Stimulated activated CD4-positive, alpha-beta T cell treated with anti-CD3 and anti-CD28 coated beads, Interleukin-1b, Interleukin-23, amount 100 ng/mL, for 1 hour (primary cell): ENCODE measurements at places on chromosomes 2 and 18.

DNA sequence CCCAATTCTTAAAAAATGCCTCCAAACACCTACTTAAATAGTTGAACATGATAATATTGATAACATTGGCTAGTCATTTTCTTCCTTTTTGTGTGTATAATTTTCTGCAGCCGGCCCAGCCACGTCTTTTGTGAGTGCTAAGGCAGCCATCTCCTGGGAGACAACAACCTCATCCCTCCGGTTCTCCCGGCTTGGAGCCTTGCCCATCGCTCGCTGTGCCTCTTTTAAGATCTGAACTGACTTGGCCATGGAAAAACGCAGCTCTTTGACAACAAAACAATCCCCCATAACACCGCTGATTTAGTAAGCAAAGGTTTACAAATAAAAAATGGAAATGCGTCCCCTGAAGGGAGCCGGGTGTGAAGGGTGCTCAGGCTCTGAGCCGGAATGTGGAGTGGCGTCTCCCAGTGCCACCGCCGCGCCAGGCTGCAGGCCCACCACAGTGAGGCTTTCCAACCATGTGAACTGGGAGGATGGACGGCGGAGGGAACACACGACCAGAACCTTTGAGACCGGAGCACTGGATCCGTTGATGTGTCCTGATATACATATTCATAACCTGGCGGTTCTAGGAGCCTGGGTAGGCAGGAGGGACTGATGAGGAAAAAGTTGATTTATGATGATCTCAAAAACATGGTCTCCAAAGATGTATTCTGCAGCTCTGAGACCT lies 87.4 kb downstream of the SMIM21 start:
- no peak for DNase-seq

DNA sequence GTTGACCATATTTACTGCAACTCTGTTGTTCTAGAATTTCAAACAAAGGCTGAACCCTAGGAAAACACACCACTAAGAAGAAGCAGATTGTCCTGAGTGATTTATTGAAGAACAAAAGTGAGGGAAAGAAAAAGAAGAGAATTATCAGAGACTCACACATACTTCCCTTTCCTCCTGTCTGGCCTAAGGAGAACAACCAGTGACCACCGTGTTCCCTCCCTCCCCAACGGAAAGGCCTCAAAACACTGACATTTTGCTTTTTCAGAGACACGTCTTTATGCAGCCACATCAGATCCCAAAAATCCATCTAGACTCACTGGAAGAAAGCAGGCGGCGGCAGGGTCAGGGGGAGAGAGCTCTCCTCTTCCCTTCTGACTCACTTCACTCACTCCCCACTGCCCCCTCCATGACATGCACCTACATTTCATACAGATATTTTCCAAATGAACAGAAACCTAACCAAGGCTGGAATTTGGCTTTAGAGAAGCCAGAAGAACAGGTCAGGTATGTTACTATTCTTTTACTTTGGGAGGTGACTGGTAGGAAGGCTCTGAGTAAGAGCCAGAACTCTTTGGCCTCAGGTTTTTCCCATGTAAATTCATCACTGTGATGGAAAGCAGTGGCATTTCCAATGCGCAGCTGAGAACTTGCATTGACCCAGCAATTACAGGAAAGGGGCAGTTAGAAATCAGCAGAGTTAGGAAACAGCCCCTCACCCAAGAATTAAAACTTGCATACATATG lies 169.9 kb downstream of the BCL11A start:
- no peak for DNase-seq

DNA sequence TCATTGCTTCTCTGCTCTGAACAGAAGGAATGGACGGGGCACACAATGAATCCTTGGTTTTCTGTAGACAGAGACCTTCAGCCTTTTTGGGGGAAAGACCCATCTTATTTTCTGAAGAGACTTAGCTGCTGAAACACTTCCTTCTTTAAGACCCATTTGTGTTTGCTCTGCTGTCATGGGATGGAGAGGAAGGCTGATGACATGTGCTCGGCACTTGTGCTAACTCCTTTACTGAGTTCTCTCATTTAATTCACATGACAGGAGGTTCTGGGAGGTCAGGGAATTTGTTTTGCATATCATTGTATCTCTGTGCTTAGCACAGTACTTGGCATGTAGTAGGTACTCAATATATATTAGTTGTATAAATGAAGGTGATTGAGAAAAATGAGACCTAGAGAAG lies 39.0 kb downstream of the OXER1 start:
- no peak for DNase-seq

DNA sequence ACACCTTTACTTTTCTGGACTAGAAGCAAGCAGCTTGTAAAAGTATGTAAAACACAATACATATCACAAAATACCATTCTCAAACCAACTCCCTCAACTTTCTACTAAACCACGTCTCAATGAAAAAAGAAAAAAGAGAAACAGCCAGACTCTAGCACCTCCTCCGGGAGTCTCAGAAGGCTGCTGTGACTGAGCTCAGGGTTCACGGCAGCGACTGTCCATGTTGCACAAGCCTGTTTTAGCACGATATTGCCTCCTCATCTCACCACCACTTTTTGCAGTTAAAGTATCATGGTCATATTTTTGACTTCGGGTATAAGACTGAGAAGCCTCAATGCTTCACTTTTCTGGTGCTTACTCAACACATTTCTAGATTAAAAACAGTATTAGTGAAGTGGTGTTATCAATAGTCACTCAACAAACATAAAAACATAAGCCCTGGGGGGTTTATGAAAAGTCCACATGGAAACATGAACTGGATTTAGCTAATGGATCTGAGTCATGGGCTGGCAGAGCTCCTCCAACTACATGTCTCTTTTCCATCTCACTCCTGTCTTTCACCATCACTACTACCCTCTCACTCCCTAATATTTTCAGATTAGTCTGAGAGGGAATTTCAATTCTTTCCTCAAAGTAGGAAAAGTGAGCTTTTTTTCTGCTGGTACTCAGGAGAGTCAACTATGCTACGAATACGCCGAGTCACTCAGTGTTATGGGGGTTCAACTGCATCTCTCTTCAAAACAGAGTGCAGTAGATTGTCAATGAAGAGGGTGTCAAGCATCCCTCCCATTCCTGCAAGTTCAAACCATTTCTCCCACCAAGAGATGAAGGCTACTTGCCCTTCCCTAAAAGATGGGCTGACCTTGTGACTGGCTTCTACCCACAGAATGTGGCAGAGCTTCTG lies 113.7 kb downstream of the OSR1 start:
- DNase-seq: no peak

DNA sequence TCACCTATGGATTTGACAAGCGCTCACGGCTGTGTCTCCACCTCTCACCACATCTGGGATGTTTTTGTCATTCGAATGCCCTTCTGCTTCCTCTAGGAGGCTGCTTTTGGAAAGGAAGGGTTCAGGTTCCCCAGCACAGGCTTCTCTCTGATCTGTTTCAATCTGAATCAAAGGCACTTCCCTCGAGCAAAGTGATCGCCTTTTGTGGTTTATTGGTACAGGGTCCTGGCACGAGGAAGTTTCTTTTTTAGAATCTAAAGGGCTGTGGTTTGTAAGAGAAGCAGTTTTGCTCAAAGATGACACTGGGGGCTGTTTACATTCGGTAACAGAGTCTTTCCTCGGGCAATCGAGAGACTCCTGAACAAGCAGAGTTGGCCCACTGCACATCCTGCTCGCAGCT lies 145.0 kb downstream of the DAW1 start:
- no peak for DNase-seq

DNA sequence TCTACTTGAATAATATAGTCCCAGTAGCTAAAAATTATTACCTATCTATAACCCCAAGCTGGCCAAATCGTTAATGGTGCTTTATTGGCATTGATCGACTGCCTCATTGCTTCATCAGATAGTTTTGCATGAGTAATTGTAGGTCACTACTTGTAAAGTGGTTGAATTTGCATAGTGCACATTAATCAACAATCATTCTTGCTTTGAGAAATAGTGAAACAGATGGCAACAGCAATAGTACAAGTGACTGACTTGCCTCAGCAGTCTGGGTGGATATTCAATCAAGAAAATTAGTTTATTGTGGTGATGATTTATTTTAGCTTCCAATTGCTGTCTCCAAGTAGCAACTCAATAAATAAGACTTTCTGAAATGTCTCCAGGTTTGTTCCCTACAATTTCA lies 117.8 kb upstream of the NRXN1 start:
- DNase-seq: no peak

- no peak for DNase-seq
Measured at GRCh38 chr2:103526757-103527156, 764.9 kb downstream of the TMEM182 start.

DNA sequence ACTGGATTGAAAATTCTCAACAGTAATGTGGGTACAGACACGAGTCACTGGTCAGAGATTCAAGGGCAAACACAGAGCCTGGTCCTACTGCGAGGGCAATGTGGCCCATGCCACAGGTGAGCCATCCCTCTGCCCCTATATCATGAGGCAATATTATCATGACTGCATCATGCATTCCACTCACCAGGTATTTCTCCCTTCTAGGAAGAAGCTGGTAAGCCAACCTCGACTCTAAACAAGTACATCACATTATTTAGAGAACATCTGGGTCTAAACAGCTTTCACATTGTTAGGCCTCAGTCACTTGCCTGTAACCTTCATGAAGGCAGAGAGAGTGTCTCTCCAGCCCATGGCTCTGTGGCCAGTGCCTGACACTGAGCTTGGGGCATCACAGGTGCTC lies 14.6 kb upstream of the RPL31 start:
- DNase-seq: no peak

DNA sequence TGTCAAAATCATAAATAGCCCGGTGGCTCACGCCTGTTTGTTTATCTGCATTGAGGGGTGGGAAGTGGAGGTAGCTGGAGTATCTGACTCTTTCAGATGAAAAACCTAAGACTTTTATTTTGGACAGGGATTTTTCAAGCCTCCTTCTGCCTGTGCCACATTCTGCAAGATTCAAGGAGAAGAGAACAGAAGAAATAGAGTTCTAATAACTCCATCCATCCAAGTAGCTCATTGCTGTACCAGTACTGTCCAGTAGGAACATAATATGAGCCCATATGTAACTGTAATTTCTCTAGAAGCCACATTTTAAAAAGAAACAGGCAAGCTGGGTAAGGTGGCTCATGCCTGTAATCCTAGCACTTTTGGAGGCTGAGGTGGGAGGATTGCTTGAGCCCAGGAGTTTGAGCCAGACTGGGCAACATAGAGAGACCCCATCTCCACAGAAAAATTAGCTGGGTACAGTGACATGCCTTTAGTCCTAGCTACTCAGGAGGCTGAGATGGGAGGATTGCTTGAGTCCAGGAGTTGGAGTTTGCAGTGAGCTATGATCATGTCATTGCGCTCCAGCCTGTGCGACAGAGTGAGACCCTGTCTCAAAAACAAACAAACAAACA lies 35.4 kb upstream of the NT5DC4 start:
- DNase-seq: no peak

DNA sequence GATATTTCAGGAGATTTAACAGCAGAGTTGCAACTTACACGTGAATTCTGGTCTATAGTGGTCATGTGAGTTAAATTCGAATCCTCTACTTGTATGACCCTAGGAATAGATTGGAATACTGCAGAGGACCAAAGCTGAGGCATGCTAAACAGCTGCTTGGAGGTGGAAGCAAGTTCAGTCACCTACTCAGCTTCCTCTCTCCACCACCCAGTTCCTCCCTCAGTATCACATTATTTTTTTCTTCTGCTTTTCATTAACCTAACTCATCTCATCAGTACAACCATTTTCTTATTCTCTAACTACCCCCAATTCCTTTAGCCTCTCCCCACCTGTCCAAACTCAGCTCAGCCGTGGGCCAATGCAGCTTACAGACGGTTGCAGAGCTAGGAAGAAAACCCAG lies 385.5 kb downstream of the SETBP1 start:
- DNase-seq: no peak

DNA sequence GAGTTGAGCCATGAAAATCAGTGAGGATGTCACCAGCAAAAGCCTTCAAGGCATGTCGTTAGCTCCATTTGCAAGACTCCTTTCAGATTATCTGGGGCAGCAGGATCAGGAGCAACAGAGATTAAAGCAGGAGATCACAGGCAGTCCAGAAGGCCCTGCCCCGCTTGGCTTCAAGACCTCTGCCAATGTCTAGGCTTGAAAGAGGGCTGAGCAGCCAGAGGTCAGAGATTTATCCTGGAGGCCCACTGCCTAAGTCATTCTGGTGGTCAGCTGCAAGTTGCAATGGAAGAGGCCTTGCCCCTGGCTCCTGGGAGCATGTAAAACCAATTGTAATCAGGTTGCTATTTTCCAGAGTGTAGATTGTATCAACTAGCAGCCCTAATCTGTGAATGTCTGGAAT lies 416.5 kb downstream of the BCL11A start:
- DNase-seq: no peak

DNA sequence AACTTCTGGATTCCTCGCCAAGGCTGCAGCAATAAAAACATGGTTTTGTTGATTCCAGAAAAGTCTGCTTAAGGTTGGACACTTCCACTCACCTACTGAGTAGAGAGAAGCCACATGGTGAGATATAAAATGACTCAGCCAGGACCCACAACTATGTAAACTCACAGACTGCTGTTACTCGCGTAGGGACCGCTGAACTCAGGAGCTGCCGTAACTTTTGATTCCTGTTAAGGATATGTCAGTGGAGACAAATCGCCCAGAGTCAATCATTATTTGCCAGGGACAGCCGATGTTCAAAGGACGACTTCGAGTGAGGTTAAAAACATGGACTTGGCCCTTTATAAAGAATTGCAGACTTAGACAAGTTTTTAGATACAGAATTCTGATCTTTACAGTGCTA lies 25.6 kb downstream of the CYB5A start:
- no peak for DNase-seq

DNA sequence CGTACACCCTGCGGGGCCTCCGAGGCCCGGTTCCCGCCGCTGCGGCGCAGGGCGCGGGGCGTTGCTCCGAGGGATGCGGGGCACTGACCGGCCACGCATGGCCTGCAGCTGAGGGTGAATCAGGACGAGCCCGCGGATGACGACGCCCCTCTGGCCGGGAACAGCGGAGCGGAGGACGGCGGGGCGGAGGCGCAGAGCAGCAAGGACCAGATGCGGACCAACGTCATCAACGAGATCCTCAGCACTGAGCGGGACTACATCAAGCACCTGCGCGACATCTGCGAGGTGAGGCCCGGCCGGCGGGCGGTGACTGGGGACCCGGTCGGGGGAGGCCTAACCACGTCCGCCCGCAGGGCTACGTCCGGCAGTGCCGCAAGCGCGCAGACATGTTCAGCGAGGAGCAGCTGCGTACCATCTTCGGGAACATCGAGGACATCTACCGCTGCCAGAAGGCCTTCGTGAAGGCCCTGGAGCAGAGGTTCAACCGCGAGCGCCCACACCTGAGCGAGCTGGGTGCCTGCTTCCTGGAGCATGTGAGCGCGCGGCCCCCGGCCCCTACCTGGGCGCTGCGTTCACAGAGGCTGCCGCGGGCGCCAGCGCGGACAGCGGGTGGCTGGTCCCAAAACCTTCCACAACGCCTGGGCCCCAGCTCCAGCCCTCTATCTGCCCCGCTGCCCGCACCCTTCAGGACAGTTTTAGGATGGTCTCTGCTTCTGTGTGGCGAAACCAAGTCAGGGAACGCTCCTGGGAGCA lies 53.2 kb downstream of the FAM168B start:
- no peak for DNase-seq

- no peak for DNase-seq
Measured at GRCh38 chr2:68732036-68732932, 2.3 kb upstream of the ARHGAP25 start.
